ENCODE measurements at places on chromosomes 5 and 9.

- no peak for DNase-seq
These were observed 255.9 kb downstream of the PSAT1 start for GRCh38 chr9:78552802-78553201.

DNA sequence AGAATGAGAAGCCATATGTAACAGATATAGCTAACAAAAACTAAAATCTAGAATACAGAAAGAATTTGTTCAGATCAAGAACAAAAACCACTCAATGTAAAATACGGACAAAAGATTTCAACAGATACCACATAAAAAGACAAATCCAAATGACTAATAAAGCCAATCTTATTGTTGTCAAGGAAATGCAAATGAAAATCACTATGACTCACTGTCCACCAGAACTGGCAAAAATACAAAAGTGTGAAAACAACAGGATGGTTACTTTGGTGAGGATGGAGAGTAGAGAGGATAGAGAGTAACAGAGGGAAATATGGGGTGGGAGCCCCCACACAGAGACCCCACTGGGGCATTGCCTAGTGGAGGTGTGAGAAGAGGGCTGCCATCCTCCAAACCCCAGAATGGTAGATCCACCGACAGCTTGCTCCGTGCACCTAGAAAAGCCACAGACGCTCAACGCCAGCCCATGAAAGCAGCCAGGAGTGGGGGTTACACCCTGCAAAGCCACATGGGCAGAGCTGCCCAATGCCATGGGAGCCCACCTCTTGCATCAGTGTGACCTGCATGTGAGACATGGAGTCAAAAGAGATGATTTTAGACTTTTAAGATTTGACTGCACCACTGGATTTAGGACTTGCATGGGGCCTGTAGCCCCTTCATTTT, 15.2 kb upstream of the RHOBTB3 start:
- DNase-seq, result no peak

GRCh38 chr9:94714494-94714893, 12.0 kb upstream of the AOPEP start:
- DNase-seq, result no peak

DNA sequence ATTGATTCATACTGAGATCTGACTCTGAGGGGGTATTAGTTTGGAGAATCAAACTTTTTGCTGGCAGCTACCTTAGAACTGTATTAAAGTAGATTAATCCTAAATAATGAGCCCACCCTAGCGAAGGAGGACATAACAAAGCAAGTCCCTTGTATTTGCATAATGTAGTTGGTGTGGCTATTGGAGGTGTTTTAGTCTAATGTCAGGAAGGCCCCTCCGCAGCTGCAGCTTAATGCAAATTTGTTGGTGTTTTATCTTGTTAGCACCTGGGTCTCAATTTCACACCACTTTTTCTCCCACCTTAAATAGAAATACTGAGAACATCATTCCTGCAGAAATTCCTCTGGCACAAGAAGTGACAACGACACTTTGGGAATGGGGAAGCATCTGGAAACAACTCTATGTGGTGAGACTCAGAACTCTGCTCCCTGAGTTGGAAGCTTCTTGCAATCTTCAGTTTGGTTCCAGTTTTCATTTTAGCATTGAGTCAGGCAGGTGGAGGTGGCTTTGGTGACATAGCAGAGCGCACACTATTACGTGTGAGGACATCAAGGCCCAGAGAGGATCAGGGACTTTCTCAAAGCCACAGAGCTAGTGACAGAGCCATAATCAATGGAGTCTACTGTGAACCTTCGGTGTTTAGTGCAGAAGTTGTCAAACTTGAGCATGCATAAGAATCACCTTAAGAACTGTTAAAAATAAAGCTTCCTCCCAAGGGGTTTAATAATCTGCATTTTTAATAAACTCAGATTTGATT, 33.9 kb downstream of the DOCK2 start:
- no peak for DNase-seq

DNA sequence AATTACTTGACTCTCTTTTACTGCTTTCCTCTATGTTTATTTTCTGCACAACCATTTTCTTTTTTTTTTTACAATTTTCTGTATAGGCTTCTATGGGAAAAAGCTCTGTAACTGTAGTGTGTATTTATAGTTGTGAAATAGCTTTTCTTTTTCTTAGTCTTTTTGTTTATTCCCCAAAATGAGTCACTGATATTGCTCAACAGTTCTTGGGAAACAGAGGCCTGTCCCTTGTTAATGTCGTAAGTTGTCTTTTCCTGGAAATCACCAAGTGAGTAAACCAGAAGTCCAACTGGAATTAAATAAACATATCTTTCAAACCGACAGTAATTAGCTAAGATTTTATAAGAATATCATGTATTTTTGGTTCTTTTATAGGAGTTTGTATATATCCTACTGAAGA, 325.1 kb upstream of the PRR16 start:
- peak; percentile 24 for DNase-seq

DNA sequence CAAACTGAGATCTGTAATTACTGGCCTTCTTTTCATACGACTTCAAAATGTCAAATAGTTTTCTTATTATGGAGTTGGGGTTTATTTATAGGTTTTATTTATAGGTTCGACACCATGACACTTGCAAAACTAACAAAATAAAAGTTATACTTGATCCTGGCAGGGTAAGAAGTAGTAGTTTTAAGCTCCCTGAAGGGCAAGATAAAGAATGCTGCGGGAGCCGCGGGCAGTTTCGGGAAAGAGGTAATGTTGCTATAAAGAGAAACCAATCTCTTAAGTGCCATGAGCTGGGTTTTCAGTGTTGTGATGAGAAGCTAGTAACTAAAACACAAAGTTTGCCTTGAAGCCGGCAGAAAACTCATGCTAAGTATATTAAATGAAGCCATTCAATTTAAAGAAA, 24.8 kb downstream of the PTPN3 start:
- no peak for DNase-seq

DNA sequence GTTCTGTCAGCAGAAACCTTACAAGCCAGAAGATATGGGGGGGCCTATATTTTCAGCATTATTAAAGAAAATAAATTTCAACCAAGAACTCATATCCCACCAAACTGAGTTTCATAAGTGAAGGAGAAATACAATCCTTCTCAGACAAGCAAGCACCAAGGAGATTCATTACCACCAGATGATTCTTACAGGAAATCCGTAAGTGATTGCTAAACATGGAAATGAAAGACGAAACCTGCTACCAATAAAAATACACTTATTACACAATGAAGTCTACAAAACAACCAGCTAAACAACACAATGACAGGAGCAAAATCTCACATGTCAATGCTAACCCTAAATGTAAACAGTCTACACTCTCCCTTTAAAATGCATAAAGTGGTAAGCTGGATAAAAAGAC, 17.8 kb upstream of the C9orf72 start:
- no peak for DNase-seq

- DNase-seq, result no peak
These were observed 664 bp upstream of the ARSB start for GRCh38 chr5:78985725-78986223.

DNA sequence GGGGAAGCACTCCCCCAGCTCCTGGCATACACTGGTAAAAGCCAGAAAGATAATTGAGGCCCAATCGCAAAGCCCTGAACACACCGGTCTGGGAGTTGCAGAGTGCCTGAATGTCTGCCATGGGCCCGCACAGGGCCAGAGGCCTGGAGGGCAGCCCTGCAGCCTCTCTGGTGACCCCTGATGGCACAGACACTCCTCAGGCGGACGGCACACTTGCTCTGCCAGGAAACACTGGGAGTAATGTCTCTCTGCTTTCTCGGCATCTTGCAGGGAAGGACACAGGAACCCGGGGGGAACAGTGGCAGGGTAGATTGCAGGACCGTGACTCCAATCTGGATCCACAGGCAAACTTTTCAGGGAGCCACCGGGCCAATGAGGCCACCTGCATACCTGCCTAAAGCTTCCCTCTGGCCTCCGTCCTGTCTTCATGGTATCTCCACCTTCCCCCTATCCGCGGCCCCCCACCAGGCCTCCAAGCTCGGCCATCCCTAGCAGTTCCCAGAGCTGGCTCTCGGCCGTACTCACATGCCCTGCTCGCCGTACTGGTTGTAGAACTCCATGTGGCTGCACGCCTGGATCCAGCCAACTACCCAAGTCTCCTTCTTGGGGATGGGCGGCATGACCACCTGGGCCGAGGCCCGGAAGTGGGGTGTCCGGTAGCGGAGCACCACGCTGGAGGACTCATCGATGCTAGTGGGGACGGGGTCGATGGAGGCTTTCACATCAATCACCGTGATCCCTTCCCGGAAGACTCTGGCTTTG, 797 bp downstream of the FAM78A start:
- DNase-seq, result no peak

GRCh38 chr9:129102791-129103594, 7.6 kb downstream of the CRAT start:
- no peak for DNase-seq

DNA sequence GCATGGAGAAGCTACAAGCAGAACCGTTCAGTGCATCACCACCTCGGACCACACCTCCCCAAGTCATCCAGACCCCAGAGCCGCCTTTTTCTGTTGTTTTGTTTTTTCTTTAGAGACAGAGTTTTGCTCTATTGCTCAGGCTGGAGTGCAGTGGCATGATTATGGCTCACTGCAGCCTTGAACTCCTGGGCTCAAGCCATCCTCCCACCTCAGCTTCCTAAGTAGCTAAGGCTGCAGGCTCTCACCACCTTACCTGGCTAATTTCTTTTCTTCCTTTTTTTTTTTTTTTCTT, 13.5 kb upstream of the SFXN1 start:
- no peak for DNase-seq

DNA sequence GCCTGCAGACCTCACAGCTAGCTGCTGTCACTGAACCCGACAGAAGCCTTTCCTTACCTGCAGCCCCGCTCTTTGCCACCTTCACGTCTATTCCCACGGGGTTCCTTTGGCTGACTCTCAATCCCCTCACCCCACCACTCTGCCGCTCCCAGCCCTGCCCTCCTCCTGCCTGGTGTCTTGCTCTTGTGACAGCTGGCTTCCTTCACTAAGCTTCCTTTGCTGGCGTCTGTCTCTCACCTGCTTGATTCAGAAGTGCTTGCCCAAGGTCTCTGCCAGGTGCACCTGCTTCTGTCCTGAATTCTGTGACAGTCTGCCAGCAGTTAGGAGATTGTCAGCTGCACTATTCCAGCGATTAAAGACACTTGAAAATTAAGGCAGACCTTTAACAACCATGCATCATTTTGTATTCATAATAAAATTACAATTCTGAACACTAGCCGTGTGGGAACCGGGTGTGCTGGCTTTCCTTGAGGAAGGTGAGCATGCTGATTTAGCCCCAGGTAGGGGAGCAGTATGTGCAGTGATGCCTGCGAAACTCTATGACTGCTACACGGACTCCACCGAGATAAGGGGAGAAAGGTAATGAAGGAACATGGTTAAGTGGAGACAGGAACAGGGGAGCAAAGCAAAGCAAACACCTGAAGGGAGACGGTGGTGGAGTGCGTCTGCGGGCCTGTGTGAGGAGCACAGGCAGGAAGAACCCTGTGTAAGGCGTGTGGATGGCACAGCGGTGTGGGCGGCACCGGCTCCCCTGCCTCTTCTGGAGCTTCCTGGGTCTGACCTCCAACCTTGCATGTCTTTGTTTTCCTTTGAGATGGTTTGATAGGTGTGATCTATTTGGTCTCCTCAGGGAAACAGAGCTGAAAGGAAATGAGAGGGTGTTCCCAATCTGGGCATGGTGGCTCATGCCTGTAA, 80.1 kb upstream of the CACNA1B start:
- DNase-seq, result no peak

DNA sequence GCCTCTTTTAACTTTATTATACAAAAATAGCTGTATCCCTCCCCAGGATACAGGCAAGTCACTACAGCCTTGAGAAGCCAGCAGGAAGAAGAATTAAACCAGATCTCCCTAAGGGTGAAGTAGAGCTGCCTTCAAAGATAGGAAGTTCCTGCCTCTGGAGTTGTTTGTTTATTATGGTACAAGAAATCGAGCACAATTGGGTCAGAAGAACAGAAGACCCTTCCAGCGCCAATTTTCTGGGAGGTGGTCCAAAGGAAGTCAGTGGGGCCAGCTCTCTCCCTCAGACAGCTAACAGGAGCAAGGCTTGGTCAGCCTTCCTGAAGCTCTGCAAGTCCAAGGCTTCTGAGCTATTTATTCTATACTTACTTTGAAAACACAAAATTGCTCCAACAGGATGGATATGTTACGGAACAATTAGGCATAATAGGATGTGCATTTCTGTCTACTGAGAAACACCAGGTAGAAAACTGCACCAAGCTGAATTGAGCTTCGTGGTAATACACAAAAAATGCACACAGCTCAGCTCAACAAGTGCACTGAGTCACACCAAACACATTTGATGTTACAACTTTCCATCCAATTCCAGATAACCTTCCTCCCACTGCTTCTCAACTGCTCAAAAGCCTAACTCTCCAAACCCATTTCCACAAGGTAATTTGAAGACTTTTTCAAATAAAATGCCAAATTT, 16.0 kb downstream of the SERINC5 start:
- DNase-seq, result no peak

DNA sequence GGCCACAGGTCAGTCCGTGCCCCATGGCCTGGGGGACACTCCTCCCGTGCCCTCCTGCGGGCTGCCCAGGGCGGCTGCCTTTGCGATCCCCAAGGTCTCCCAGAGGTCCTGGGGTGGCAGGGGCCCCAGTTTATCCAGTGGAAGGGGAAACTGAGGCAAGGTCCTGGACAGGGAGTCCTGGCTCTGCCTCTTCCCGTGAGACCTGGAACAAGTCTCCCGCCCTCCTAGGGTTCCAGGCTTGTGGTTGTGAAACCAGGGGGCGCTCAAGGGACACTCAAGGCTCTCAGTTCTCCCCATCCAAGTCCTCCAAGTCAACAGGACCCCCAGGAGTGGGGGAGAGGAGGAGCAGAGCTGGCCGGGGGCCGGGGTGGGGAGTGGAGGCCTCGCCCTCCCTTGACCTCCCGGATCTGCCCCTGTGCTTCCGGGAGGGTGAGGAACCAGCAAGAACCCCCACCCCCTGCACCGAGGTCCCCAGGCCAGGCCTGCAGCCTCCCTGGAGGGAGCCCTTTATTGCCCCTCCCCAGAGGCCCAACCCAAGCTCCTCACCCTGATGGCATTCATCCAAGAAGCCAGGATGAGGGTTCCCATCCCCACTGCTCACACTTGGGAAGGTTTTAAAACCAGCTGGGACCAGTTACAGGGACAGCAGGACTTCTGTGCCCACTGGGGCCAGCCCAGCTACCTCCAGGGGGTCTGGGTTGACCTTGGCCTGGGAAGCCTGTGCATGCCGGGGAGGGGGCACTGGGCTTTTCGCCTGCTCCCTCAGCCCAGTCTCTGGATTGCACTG, 24.7 kb upstream of the TMEM250 start:
- no peak for DNase-seq
